ENCODE measurements at places on chromosomes 16 and 17.
A peak's percentile ranks its signal among the peaks of the same experiment; 100 is the strongest.

DNA sequence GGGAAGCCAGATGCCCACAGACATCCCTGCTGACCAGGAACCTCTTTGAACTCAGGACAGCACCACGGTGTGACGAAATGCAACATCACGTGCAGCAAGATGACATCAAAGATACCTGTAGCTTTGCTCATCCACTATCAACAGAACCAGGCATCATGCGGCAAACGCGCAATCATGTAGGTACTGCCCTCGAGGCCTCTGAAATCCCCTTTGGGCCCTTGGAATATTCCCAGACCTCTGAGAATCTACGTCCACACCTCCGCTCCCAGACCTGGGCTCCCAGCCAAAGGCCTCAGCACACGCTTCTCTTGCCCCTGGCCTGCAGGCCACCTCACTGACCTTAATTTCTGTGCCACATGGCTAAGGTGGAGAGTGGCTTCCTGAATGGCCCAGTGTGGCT lies 7.3 kb downstream of the CX3CL1 start:
- DNase-seq = no peak

- no peak for DNase-seq
Observed at GRCh38 chr17:78771758-78772382, 10.2 kb downstream of the CYTH1 start.

- no peak for DNase-seq
Observed at GRCh38 chr17:3959295-3959899, 4.8 kb downstream of the ATP2A3 start.

DNA sequence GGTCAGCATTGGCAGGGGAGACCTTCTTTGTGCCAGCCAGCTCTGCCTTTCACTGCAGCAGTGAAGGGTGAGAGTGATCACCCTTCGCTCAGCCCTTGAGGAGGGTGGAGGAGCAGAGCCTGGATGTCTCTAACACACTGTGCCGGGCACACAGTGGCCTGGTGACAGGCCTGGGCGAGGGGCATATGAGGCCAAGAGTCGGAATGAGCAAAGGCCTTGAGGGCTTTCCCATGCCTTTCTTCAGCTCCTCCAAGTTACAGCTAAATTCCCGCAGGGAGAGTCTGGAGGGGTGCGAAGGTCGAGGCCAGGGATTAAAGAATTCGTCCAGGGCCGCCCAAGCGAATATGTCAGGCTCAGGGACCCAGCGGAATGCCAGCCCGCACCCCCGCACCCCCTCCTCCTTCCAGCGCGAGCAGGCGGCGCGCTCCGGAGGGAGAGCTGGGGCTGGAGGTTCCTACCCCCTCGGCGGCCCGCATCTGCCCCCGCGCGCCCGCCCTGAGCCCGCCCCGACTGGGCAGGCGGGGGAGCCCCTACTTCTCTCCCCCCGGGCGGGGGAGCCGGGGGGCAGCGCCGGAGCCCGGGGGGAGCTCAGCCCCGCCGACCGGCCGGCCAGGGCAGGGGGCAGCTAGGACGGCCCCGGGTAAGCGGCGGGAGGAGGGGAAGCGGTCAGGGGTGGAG lies at the start of gene RASL10B:
RASL10B (plus strand) TSS at position 401 of the 678 bp plus-strand sequence. CDS start 3,546 bp downstream, outside the sequence.
- DNase-seq = peak; percentile 49

DNA sequence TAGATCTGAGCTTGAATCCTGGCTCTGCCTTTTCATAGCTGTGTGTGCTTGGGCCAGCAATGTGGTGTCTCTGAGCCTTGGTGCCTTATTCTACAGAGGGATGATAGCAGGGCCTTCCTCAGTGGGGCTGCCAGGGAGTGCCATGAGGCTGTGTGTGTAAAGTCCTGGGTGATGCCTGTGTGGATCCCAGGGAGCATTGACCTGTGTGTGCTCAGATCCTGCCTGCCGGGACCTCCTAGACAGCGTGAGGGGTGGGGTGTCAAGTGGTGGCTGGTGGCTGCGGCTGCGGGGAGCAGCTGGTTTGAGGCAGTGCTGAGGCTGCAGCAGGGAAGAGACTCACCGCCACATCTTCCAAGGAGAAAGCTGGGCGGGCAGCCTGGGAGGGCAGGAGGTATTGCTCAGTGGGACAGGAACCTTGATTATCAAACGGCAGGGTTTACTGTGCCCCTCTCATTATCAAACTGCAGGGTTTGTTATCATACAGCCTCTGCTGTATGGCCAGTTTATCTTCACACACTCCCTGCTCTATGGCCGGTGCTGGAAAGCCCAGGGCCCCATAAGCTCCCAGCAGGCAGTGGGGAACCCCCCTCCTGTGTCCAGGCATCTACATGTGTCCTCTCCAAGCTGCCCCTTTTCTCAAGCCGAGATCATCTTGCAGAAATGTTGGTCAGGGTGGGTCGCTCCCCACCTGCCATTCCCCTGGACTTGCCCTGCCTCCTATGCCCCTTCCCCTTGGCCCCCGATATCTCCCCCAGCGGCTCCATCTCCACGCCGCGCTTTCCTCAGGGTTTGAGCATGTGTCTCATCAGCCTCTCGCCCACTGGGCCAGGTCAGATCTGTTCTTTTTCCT lies 3.1 kb upstream of the ADCY7 start:
- DNase-seq = no peak

- peak; percentile 47 for DNase-seq
Observed at GRCh38 chr16:28623172-28623711, 13.4 kb upstream of the SULT1A1 start.

GRCh38 chr17:34374457-34374856 lies 11.4 kb upstream of the CCL1 start:
- no peak for DNase-seq

DNA sequence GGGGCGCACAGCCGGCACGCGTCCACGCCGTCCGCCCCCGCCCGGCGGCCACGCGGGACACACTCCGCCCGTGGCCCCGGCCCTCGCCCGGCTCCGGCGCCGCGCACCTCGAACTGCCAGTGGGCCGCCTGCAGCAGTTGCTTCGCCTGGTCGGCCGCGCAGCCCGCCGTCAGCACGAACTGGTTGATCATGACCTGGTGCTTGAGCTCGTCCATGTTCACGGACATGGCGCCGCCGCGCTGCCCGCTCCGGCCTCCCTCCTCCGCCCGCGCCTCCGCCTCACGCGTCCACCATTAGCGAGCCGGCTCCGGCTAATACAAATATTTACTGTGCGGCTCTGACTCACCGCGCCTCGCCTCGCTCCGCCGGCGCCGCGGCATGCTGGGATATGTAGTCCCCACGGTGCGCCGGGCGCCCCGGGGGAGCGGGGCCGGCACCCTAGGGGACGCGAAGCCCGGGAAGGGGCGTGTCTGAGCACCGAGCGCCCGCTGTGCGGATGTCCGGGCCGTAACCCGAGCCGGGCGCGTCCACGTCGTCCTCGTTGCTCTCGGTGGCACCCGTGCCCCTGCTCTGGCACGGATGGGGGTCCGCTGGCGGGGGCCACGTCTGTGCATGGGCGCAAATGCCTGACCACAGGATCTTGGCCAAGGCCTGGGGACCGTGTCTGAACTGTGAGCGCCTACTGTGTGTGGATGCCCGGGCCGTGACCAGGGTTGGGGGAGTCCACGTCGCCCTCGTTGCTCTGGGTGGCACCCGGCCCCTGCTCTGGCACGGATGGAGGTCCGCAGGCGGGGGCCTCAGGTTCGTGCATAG lies at the start of gene UBALD1:
UBALD1 (minus strand) TSS at position 318 of the 813 bp plus-strand sequence; CDS start at position 227, 91 bp downstream.
- DNase-seq = peak; percentile 68

GRCh38 chr17:16267174-16267573 lies 50.2 kb downstream of the PIGL start:
- DNase-seq = no peak

- no peak for DNase-seq
Observed at GRCh38 chr17:76270770-76271668, 5.9 kb downstream of the UBALD2 start.

- no peak for DNase-seq
Observed at GRCh38 chr17:27677191-27677590, 46.2 kb downstream of the LGALS9 start.

DNA sequence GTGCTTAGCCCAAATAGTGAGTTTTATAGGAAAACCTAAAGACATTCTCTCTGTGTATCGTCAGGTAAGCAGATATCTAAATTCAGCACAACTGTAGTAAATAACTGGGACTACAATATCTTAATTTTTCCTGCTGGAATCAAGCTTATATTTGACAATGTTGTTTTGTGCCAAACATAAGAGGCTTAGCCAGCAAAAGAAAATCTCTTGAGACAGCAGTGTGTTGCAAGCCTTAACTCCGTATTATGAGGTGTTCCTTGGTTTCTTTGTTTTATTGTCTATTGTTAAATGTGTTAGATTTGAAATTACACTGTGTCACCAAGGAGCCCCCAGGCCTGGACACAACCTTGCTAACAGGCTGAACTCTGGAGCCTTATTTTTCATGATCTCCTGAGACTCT lies 1570.6 kb upstream of the GOT2 start:
- no peak for DNase-seq

- DNase-seq = no peak
Observed at GRCh38 chr17:8212312-8213180, 2.2 kb upstream of the AURKB start.

DNA sequence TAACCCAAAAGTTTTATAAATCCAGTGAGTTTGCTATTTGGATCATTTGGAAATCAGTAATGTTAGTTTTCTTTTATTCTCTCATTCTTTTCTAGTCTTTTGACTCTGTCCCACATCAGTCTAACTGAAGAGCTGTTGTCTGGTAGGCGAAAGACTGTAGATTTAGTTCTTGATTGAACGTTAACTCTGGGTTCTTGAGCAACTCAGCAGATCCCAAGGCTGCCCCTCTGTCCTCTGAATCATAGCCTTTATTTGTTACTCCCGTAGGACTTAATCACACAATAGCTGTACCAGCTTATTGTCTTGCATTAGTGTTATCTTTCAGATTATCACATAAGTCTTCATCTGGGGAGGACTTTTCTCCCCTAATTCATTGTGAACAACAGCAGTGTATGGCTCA lies 119.3 kb upstream of the TOM1L1 start:
- DNase-seq = no peak

DNA sequence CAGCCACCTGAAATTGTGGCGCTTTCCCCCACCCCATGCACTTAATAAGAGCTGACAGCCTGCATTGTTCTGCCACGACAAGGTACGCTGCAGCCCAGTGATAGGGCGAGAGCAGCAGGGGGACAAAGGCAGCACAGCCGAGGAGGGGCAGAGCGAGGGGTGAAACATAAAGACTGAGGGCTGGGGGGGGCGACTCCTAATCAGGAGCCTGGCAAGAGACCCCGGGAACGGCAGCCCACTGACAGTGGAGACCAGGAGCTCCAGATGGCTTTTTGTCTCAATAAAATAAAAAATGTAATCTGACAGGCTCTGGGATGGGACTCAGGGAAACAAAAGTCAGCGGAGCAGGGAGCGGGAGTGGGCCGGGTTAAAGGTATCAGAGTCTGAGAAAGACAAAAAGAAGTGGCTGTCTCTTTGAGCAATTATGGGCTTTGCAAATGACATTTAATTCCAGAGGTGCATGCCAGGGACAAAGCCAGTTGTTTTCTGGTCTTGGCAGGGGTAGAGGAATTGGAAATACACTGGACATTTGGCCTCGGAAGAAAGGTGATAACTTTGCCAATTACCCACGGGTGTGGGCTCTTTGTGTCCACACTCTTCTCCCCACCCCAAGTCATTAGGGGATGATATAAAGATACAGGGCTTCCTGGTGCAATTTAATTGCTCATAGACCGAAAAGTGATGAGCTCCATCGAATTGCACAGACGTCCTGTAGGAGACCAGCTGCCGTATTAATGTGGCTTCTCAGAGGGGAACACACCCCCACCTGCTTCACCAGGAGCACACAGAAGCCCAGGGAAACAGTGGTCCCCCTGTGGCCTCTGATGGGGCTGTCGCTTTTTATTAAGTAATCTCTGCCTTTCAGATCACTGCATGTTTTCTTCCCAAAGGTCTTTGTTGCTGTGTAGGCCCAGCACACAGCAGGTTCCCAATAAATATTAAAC lies 17.6 kb upstream of the CCDC182 start:
- no peak for DNase-seq

DNA sequence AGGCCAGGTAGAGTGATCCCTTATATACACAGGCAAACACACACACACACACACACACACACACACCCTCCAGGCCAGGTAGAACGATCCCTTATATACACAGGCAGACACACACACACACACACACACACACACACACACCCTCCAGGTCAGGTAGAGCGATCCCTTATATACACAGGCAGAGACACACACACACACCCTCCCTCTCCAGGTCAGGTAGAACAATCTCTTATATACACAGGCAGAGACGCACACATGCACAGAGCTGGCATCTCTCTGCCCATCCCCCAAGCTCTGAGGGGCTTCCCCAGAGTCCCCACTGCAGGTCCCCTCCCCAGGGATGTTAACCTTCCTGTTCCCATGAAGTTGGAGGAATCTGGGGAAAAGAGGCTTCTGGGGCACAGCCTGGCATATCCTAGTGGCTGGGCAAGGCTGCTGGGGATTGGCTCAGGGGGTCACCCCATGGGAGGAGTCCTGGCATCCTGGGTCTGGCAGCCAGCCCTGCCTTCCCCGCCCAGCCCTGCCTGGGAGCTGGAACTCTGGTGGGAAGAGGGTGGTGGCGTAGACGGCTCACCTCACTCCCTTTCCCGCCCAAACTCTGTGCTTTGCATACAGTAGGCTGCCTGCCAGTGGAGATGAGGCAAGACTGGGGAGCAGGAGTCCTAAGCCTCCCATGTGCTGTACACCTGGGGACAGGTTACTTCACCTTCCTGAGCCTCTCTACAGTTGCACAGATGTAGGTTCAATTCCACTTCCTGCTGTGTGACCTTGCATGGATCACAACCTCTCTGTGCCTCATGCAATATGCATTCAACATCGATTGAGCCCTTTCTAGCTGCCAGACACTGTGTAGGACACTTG lies 41.8 kb downstream of the TEKT5 start:
- DNase-seq = no peak

GRCh38 chr17:73566905-73567782 lies 77.1 kb downstream of the SDK2 start:
- DNase-seq = no peak

DNA sequence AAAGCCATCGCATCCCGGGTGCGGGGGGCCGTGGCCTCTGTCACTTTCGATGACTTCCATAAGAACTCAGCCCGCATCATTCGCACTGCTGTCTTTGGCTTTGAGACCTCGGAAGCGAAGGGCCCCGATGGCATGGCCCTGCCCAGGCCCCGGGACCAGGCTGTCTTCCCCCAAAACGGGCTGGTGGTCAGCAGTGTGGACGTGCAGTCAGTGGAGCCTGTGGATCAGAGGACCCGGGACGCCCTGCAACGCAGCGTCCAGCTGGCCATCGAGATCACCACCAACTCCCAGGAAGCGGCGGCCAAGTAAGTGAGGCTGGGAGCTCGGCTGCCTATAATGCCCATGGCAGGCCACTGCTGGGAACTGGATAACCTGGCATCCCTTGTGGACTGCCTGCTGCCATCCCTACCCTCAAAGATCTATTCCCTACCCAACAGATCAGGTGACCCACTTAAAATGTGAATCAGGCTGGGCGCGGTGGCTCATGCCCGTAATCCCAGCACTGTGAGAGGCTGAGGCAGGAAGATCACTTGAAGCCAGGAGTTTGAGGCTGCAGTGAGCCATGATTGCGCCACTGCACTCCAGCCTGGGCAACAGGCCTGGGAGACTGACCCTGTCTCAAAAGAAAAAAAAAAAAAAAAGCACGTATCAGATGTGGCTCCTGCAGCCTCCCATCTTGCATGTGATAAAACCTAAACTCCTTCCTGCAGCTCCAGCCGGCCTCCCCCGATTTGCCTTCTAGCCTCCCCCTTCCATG lies 18.3 kb downstream of the CDIPT start:
- no peak for DNase-seq

Data from stimulated activated CD4-positive, alpha-beta T cell treated with anti-CD3 and anti-CD28 coated beads, Interleukin-1b, Interleukin-23, amount 100 ng/mL, for 4 hours (primary cell).